Urinary bladder (tissue), 4 donors: ENCODE measurements at places on chromosomes 1 and 21. TPM values are rescaled to one million over a fixed set of nuclear protein-coding genes. Genes with fewer than 3 reads are reported as not detected.

The TESK2 gene
- total RNA-seq = 3.2 TPM

The RIMKLA gene
- total RNA-seq = 0.69 TPM

The SPRR2F gene
- total RNA-seq = not detected

The BRDT gene
- not detected for total RNA-seq

The DFFB gene
- 8.5 TPM for total RNA-seq
